OCI-M1 (cell line): ENCODE measurements at places on chromosomes 16 and 17.
A peak's percentile ranks its signal among the peaks of the same experiment; 100 is the strongest.

DNA sequence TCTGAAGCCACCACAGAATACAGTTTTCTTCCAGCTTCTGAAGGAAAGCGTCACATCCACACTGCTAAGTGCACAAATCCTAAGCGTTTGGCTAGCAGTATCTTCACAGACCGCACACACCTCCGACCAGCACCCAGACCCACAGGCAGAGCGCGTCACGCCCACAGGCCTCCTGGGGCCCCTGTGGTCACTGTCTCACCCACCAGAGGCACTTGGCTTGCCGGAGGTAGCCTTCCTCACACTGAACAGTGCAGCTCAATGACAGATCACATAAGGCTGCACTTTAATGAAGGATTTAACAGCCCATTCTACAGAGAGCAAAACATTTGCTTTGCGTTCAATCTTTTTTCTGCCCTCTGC is 21.2 kb downstream of the SPHK1 start:
- no peak for DNase-seq

GRCh38 chr16:17362946-17363345 is 107.8 kb downstream of the XYLT1 start:
- DNase-seq, result no peak

- DNase-seq, result no peak
Observed at GRCh38 chr17:68657166-68657565, 56.0 kb upstream of the FAM20A start.

DNA sequence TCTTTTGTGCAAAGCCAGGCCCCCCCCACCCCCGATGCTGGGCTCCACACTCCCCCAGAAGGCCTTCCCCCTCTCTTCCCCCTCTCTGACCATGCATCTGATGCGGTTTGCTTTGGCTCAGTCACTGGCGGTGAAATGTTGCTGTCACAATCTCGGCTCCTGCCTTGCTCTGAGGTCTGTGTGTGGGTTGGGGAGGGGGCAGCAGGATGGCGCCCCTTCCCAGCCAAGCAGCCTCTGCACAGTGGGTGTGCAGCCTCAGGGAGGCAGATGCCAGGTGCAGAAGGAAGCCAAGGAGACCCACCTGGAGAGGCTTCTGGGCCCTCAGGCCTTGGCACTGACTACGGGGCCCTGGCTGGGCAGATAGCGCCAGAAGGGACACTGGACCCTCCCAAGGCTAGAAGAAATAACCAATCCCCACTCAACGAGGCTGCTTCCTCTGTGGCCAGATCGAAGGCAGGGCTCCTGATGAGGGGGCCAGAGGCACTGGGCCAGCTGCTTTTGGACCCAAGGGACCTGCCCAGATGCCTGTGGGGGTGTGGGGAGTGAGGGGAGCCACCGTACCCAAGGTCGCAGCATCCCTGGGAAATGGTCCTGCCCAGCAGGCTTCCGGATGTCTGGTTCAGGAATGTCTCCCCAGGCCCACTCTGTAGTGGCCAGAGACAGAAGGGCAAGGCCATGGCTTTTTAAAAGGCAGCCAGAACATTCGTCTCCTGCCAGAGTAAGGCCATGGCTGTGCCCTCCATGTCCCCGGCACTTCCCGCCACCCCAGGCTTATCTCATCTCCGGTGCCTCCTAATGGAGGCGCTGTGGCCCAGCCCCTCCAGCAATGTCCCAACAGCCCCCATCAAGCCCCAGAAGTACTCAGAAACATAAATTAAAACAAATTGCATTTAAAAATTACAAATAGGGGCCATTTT is 43.4 kb upstream of the SLC38A10 start:
- DNase-seq, result no peak

GRCh38 chr17:29847527-29848400 is 82.3 kb downstream of the SSH2 start:
- DNase-seq, result peak; percentile 55

DNA sequence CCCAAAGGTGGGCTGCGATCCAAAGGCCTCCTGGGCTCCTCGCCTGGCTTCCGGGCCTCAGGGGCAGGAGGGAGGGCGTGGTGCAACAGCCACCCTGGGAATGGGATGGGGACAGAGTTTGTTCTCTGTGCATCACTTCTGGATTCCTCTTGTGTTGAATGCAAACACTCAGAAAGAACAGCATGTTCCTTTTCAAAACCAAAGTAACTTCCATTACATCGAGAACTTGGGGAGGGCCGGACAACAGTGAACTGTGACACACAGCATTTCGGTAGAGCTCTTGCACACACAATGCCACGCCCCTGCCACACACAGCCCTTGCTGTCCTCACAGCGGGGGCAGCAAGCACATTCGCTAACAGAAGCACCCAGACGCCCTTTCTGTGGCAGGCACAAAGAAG is 36.1 kb upstream of the FASN start:
- no peak for DNase-seq

DNA sequence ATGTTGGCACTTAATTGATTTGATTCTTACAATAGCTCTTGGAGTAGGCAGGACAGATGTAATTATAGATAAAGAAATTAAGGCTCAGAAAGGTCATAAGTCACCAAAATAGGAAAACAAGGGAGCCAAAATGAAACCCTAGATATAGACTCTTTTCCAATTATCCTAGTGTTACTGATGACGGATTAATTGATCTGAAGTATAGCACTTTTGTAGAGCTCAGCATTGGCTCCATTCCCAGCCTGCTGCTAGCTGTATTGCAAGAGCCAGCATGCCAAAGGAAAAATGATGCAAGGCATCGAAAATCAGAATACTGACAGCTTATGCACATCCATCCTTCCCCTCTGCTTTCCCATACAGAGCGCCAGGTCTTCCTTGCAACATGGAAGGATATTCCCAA is 21.6 kb upstream of the RASL10B start:
- DNase-seq, result no peak

- DNase-seq, result no peak
Observed at GRCh38 chr16:62445909-62446308, 409.7 kb upstream of the CDH8 start.

GRCh38 chr16:56732366-56732765 is 2.4 kb downstream of the NUP93 start:
- DNase-seq, result no peak

DNA sequence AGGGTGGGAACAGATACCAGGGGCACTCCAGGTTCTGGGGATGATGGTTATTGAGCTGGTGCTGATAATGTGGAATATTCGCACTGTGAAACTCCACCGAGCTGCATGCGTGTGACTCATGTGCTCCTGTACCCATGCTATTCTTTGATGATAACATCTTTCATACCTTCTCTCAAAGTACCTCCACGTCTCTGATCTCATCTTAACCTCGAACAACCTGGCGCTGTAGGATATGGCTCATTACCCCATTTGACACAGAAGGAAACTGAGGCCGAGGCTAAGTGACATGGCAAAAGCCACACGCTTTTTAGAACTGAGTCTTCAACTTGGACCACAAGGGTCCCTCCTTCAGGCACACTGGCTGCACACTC is 30.2 kb upstream of the MRPS23 start:
- DNase-seq, result no peak

GRCh38 chr16:5668553-5668952 is 571.0 kb upstream of the EEF2KMT start:
- DNase-seq, result peak; percentile 23

GRCh38 chr17:82844796-82845162 is 5.0 kb upstream of the ZNF750 start:
- no peak for DNase-seq

DNA sequence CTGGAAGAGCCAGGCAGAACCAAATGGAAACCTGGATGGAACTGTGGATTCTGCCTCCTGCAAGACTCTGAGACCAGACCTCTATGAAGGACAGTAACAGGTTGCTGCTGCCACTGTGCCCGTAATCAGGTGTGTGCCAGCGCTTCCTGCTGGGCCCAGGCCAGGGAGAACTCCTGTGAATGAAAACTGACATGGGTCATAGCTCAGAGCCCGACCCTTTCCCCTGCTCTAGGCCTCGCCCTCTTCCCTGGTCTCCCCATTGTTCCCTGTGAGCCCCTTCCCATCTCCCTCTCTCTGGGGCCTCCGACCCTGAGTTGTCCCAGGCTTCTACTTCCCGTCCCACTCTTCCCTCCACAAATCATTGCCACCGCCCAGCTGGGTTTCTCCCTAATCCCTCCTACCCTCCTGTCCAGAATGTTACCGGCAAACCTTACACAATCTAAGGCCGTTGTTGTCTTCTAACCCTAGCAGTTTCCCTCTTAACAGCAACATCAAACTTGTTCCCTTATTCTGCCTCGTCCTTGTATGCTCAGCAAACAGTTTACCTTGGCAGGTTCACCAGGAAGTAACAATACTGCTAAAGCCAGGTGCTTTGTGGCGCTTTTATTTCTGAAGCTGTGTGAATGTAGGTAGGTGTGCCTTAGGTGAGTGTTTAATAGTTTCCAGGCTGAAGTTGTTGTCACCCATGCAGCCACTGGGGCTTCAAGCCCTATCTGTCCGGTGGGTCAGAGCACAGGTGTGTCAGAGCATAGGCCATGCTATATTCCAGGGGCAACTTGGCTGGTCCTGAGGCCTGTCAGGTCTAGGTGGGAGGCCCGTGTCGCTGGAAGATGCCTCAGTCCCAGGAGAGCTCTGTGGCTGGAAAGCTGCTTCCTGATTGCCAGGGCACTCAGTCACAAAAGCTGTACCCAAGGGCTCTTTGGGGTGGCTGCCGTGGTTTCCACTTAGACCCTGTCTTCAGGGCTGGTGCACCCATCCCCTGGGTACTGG is 32.0 kb downstream of the SMPD3 start:
- no peak for DNase-seq

GRCh38 chr17:5297245-5297644 is 15.2 kb downstream of the RABEP1 start:
- DNase-seq, result no peak

- no peak for DNase-seq
Observed at GRCh38 chr16:2897110-2897509, 14.1 kb downstream of the FLYWCH2 start.

DNA sequence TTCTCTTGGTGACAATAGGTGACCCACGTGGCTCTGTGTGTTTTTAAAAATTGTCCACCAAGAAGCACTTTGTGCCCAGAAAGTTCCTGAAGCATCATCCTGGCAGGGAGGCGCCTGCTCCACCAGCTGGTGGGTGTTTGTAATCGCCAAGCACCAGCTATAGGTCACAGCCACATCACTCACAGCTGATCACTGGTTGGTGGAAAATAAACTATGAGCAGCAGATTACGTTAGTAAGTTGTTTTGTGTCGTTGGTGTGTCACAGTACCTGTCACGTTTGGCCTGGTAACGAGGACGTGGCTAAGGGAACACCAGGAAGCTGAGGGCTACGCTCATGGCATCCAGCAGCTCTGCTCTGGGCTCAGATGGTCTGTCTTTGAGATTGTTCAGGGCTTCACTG is 10.1 kb downstream of the MRM3 start:
- DNase-seq, result no peak

DNA sequence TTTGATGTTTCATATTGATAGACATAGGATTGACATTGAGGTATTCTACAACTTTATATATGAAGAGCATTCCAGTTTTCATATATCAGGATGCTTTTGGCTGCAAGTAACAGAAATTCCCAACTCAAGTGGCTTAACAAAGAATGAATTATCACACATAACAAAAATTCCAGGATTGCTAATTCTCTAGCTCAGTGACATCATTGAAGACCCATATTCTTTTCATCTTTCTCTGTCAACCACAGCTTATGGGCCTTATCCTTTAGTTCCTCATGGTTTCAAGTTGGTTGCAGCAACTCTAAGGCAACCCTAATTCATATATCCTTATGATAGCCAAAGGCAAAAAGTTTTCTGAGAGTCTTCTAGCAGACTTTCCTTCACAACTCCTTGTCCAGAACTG is 91.5 kb upstream of the HAS3 start:
- no peak for DNase-seq

DNA sequence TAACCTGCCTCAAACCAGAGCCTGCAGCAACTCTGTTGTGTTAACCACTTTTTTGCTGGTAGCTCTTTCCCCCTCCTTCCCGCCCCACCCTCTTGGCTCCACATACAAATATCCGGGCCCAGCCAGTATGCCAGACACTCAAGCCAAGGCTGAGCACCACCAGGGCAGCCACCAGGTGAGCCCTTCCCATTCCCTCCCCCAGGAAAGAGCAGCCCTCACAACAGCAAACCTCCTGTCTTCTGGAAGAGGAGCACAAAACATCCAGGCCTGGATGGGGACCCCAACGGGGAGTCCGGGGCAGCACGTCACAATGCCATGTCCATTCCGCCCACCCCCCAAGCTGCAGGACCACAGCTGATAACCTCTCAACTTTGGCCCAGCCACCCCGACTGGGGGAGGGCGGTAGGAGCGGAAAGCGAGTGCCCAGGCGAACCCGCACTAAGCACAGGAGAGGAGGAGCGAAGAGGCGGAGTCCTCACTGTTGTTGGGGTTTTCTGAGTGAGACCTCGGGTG is 757 bp downstream of the ORMDL3 start:
- DNase-seq, result peak; percentile 43
